ENCODE measurements at places on chromosomes 3 and 15.

GRCh38 chr3:127106053-127106452, 86.9 kb upstream of the PRR23E start:
- DNase-seq = no peak

GRCh38 chr15:86444527-86444926, 364.9 kb downstream of the AGBL1 start:
- no peak for DNase-seq

DNA sequence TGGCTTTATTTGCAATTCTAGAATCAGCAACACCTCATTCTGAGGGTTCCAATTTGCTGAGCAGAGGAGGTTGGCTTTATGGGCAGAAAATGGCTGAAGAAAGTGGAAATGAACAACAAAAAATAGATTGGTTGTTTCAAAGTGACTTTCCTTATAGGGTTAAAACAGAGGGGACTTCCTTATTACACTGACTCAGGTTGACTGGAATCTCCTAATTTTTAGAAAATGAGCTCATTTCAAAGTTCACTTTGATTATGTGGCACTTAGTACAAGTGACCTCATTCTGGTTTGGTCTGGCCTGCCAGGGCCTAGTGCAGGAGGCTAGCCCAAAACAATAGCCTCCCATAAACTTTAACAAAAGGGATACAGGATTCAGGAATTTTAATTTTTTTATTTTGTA, 41.4 kb downstream of the NFKBIZ start:
- DNase-seq = no peak

GRCh38 chr15:90291679-90292356, 26.3 kb downstream of the NGRN start:
- DNase-seq = no peak

GRCh38 chr3:43142472-43142871, 36.6 kb upstream of the POMGNT2 start:
- no peak for DNase-seq

DNA sequence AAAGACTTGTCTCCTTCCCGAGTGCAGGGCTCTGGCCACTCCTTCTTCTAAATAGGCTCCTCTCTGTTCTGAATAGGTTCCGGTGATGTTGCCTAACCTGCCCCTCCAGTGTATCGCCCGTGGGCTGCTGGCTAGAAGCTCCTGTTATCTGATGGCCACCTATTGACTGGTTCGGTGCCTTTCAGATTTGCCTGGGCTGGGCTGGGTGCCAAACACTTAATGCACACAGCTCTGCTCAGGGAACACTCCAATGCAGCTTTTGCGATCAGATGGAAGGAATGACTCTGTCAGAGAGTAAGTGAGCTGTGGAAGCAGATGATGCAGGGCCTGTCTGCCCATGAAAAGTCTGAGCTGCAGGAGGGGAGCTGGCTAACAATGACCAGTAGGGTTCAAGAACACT, 112.9 kb downstream of the CORO2B start:
- DNase-seq = no peak

DNA sequence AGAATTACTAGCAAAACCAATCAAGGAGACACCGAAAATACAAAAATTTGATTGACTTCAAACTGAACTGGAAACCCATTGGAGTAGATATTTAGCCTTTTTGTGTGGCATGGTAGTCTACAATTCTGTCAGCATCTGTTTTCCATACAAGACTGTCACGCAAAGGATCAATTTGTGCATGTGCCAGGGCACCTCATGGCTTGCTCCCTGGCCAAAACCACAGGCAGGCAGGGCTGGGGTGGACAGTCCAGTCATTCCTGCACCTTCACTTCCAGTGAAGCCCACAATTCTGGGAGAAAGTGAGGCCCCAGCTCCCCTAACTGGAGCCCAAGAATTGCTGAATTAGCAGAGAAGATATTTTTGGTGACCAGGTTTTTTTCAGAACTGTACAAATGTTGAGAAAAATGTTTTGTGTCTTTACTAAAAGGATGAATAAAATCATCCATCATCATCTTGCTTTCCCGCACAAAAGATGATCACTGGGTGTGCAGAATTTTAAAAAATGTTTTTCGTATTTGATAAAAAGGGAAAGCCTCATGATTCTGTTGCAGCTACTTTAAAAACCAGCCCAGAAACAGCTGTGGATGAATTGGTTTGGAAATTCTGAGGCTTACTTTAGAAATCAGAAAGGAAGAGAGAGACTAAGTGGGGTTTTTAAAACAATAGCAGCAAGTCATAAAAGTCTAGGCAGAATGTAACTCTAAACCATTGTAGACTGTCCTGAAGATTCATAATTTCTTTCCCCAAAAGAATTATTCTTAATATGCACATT, 86.4 kb downstream of the PCCB start:
- DNase-seq = no peak

GRCh38 chr3:120092474-120092873, 1.8 kb downstream of the GSK3B start:
- DNase-seq = no peak

GRCh38 chr3:123660900-123661299, 76.0 kb upstream of the HACD2 start:
- DNase-seq = no peak

DNA sequence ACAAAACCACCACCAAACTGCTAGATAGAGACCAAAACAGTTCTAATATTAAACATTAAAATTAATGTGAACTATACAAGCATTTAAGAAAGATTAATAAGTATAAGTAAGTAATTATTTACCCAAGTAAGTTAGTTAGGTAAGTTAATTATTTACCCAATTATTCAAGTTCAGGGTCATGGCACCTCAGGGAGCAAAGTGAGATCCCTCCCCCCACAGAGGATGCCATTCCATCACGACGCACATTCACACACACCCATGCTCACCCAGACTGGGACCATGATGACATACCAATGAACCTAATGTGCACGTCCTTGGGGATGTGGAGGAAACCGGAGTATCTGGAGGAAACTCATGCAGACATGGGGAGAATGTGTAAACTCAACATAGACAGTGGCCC, 229.1 kb downstream of the NR2F2 start:
- DNase-seq = no peak

DNA sequence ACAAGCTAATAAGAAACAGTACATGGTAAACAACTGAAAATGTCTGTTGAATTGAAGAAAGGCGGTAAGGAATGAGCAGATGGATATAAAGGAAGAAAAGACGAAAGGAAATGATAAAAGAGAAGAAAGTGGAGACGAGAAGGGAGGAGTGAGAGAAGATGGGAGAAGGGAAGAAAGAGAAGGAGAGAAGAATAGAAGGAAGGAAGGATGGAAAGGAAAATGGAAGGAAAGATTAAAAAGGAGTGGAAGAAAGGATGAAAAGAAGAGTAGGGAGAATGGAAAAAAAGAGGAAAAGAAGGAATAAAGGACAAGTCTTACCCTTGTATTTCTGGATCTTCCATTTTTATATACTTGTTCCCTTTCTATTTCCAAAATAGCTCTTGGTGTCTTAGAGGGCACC, 17.7 kb downstream of the CPNE4 start:
- DNase-seq = no peak

DNA sequence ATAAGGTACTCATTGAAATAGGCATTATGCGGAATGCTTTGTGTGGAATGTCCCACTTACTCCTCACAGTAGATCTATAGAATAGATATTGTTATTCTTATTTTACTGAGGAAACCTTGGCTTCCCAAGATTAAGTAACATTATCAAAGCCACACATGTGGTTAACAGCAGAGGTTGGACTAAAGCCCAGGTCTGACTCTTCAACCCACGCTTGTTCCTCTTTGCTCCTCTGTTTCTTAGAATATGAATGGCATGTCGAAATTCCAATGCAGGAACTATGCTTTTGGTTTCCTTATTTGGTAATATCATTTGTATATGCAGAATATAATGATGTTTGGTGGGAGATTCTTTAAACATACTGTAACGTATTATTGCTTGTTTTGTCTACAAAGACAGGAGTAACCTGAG, 818.8 kb upstream of the LMCD1 start:
- no peak for DNase-seq

DNA sequence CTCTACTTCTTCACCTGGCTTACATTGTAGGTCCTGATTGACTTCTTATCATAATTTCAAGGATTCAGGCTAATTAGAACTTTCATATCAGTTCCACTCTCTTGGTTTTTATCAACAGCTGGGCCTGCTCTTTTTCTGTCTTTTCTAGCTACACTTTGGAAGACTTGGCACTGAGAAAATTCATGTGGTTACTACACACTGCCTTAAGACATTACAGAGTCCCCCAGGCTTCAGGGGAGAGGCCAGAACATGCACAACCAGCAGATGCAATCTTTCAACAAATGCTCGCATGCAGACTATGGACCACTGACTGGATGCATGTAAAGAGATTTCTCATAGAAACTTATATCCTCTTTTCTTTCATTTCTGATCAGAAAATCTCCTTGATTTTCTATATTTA, 423.5 kb downstream of the TUSC7 start:
- no peak for DNase-seq

DNA sequence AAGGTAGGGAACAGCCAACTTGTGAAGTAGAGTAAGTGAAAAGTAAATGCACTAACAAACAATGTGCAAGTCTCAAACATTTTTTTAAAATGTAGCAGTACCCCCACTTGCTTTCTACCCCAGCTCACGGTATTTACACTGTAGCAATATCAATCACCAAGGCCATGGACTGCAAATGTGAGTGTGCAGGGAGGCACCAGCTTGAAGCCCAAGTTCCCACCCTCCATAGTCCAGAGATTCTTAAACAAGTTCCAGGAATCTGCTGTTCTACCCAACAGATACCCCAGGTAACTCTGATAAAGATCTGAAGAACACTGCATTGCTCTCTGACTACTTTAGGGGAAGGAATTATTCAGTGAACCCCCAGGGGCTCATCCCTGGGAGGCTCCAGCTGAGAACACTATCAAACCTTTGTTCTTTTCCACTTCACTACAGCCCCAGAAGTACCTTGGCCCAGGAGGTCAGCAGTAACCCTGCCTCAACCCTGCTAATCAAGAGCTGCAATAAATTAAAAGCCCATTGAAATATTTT, 86.1 kb downstream of the FOXP1 start:
- no peak for DNase-seq

GRCh38 chr3:124886168-124887056, 753 bp downstream of the ITGB5 start:
- peak; percentile 16 for DNase-seq

- DNase-seq = no peak
Observed at GRCh38 chr15:76533995-76534394, 197.4 kb downstream of the ISL2 start.

DNA sequence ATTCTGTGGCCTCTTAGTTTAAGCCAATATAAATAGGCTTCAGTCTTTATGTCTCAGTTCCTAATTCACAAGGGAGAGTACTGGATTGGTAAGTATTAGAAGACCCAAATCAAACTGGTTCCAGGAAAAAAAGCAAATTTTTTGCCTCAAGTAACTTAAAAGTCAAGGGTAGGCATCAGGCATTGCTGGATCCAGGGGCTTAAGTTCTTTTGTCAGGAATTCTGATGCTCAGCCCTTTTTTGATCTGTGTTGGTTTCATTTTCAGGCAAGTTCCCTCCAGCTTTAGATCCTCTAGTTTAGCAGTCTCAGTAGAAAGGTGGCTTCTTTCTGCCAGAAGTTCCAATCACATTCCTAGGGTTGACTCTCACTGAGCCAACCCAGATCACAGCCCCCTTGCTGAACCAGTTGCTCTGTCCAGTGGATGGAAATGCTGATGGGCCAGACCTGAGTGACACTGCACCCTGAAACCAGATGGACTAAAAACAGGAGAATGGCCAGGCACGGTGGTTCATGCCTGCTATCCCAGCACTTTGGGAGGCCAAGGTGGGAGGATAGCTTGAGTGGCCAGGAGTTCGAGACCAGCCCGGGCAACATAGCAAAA, 253.5 kb downstream of the SHQ1 start:
- DNase-seq = no peak

DNA sequence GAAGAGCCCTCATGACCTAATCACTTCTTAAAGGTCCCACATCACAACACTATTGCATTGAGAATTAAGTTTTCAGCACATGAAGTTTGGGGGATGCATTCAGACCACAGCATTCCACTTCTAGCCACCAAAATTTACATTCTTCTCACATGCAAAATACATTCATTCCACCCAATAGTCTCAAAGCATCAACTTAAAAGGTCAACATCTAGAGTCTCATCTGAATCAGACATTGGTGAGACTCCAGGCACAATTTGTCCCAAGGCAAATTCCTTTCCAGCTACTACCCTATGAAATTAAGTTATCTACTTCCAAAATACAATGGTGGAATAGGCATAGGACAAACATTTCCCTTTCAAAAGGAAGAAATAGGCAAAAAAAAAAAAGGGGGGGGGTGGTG, 64.9 kb downstream of the PLSCR2 start:
- no peak for DNase-seq

DNA sequence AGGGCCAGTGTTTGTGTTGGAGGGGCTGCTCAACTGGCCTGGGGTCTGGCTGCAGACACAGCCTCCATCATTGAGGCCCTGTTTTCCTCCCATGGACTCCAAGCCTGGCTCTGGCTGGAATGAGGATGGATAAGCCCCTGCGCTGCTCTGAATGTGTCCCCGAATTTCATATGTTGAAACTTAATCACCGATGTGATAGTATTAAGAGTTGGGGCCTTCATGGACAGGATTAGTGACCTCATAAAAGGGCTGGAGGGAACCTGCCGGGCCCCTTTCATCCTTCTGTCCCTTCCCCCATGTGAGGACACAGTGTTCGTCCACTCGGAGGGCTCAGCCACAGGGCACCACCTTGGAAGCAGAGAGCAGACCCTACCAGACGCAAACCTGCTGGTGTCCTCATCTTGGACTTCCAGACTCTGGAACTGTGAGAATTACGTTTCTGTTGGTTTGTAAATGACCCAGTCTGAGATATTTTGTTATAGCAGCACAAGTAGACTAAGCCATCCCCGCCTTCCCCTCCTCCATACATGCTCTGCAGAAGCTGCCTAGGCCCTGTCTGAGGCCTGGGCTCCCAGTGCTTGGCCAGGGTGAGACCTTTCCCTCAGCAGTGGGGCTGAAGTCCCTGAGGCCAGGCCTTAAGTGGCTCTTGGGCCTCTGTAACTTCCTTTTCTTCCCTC, 3.8 kb upstream of the LCTL start:
- DNase-seq = no peak

- no peak for DNase-seq
Observed at GRCh38 chr3:148006508-148006907, 597.3 kb downstream of the ZIC1 start.

DNA sequence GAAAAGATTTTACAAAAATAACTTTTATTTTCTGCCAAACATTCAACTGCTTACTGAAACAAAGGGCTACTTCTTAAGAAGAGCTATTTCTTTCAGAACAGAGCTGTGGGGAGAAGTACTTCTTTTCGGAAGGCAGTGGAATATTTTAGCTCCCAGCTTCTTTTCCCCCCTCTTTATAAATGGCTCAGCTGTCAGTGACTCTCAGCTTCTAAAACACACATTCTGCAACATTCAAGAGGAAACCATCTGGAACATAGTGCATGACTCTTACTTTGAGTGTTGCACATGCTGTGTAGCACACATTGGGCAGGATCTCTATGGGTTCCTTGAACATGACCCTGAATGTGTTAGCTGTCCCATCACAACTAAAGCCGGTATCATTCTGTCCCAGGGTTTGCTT, 7.0 kb upstream of the C15orf40 start:
- no peak for DNase-seq

- no peak for DNase-seq
Observed at GRCh38 chr15:51284871-51285270, 53.5 kb downstream of the CYP19A1 start.

Measured in stimulated activated CD8-positive, alpha-beta memory T cell treated with anti-CD3 and anti-CD28 coated beads, Interleukin-2, amount 100 ng/mL, for 48 hours (primary cell).